Osteoblast (primary cell): ENCODE measurements at places on chromosomes 6 and 20.

- DNase-seq, result no peak
Measured at GRCh38 chr6:88866856-88867255, 96.6 kb downstream of the RNGTT start.

DNA sequence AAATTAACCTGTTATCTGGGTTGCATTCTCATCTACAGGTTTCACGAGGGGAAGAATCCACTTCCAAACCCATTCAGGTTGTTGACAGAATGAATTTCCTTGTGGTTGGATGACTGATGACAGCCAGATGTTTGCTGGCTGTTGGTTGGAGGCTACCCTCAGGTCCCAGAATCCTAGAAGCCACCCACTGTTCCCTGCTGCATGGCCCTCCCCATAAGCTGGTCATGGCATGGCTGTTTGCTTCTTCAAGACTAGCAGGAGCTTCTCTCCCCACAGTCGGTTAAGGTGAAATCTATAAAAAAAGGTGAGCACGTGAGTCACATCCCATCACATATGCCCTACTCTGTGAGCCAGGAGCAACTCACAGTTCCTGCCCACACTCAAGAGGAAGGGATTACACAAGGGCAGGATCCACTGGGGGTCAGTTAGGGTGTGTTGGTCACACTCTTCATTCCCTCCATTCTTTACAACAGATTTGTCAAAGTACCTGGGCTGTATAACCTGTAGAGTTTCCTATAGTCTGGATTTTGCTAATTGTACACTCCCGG is 19.5 kb upstream of the RPS10 start:
- DNase-seq, result peak; percentile 41

DNA sequence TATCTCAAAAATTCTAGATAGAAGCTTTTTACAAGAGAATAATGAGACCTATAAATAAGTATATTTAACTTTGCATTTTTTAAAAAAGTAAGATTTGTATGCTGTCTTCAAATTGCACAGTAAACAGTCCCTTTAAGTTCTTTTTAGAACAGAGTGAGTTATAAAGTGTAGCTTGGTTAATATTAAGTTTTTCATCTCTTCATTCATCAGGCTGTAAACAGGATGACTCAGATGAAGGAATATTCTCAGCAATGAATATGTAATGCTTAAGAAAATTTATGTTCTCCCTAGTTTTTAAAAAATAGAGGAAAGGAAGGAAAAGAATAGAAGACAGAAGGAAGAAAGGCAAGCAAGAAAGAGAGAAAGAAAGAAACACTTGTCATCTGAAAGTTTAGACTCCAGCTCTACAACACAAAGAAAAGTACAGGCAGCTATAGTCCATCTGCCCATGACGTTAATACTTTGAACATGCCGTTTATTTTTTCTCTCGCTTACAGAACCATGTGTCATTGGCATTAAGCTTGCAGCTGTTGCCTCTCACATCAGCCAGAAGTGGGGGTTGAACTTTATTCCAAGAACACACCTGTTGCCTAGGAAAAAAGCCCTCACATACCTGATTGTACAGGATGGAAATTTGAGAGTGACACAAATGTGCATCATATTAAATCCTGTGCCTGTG is 36.1 kb downstream of the CAP2 start:
- peak; percentile 63 for DNase-seq

DNA sequence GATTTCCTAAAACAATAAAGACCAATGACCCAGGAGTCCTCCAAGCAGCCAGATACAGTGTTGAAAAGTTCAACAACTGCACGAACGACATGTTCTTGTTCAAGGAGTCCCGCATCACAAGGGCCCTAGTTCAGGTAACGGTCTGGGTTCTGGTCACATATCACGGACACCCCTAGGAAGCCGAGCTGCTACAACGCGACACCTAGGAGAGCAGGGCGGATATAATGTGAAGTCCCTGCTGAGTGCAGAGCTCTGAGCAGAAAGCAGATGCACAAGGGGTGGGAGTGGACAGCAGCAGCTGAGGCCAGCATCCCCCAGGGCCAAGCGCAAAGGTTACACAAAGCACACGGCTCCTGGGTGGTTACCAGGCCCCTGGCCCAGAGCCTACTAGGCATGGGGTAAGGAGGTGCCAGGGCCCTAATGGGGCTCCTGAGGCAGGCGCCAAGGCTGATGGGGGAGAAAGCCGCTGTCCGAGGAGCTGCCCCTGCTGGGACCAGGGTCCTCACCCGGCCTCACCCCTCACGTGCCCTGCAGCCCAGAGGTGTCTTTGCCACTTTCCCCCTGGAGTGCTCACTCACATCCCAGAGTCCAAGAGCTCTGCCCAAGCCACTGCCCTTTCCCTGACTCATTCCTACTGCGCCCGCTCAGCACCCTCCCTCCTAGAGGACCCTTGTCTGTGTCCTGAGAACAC is 8.4 kb downstream of the CST7 start:
- no peak for DNase-seq

DNA sequence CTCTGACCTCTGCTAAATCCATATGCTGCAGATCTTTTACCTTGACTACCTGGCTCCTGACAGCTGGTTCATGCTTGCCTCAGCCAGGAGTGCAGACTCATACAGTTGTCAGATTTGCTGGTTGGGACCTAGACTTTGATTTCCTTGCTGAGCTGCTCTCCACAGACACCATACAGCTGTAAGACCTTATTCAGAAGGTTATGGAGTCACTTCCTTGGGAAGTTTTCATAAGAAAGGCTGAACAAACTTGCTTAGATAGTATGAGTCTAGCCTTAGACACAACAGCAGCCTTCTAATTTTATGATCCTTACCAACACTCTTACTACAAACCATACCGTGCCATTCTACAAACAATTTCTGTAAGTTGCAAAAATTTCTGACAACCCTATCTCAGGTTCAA is 102.9 kb downstream of the EDN1 start:
- peak; percentile 26 for DNase-seq

- peak; percentile 51 for DNase-seq
Measured at GRCh38 chr20:25453035-25453810, 45.8 kb downstream of the GINS1 start.

- DNase-seq, result no peak
Measured at GRCh38 chr6:150510576-150510975, 89.1 kb upstream of the PLEKHG1 start.

DNA sequence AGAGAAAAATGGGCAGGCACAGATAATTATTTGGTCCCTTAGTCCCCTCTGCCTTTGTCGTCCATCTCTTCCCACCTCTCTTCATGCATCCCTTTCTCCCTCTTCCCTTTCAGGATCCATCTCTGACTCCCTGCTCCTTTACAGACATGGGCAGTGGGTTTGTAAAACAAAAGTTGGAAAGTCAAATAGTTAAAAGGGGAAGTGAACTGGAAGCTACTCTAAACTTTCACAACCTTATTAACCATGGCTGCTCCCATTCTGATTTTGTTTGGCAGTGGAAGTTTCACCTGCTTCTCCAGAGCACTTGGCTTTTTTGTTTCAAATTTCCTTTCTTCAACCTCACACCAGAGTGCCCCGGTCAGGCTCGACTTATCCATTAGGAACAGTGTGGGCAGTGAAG is 1.2 kb downstream of the HLA-DQA2 start:
- no peak for DNase-seq

- DNase-seq, result no peak
Measured at GRCh38 chr6:123945386-123945785, 141.7 kb downstream of the NKAIN2 start.

- no peak for DNase-seq
Measured at GRCh38 chr6:148288541-148288940, 54.1 kb upstream of the SASH1 start.
